Left kidney (tissue), 8 donors: ENCODE measurements at places on chromosomes 11 and 22.

- DNase-seq: no peak
Observed at GRCh38 chr11:117909611-117910382, 19.4 kb downstream of the TMPRSS13 start.

GRCh38 chr11:10473371-10473770 is 18.3 kb downstream of the AMPD3 start:
- DNase-seq: no peak

DNA sequence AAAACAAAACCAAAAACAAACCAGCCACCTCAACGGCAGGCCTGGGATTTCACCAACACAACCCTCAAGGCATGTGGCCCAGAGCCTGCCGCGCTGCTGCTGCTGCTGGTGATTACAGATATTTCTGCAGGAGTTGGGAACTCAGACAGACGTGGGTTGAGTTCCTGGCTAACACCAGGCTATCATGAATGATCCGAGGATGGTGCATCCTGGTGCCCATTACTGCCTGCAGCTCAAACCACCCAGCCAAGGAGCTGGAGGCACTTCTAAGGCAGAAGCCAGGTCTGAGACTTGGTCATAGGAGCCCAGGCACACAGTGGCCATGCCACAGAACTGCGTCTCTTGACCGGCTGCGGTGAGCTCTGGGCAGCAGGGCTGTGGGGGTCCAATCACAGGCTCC is 151.8 kb downstream of the MPPED1 start:
- DNase-seq: no peak

- no peak for DNase-seq
Observed at GRCh38 chr22:36713436-36713835, 9.9 kb upstream of the CACNG2 start.
